NCI-H2107 (cell line): ENCODE measurements at places on chromosomes 3 and 15.

- no peak for DNase-seq
Observed at GRCh38 chr3:61857297-61857696, 295.9 kb downstream of the PTPRG start.

GRCh38 chr15:70182858-70183695 is 85.4 kb upstream of the TLE3 start:
- no peak for DNase-seq

DNA sequence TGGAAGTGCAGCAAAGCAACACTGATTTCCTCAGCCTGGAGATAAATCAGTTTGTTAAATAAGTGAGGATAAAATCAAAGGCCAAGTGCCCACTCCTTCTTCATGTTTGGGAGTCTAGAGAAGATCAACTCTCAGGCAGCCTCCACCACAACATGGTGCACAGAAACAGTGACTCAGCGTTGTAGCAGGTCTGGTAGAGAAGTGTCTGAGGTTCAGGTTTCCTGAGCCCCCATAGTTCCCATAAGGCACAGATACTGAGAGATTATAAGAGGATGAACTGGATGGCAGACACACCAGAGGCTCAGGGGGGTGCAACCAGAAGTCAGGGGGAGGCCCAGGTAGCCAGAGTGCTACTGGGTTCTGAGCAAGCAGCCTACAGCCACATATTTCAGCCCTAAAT is 166.7 kb downstream of the FRMD5 start:
- no peak for DNase-seq

DNA sequence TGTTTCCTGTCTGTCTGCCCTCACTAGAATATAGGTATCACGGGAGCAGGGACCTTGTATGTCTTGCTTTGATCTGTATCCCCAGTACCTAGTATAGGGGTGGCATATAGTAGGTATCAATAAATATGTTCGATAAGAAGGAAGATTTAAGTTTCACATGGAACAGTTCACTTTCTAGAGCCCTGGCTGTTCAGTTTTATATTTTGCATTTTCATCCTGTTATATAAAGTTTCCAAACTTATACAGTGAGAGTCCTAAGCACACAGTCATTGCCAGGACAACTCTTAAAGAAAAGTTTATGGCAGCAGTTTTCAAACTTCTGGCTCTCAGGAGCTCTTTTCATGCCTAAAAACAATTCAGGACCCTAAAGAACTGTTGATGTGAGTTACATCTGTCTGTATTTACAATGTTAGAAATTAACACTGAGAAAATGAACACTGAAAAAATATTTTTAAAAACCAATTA is 13.4 kb downstream of the ITPR1 start:
- no peak for DNase-seq

DNA sequence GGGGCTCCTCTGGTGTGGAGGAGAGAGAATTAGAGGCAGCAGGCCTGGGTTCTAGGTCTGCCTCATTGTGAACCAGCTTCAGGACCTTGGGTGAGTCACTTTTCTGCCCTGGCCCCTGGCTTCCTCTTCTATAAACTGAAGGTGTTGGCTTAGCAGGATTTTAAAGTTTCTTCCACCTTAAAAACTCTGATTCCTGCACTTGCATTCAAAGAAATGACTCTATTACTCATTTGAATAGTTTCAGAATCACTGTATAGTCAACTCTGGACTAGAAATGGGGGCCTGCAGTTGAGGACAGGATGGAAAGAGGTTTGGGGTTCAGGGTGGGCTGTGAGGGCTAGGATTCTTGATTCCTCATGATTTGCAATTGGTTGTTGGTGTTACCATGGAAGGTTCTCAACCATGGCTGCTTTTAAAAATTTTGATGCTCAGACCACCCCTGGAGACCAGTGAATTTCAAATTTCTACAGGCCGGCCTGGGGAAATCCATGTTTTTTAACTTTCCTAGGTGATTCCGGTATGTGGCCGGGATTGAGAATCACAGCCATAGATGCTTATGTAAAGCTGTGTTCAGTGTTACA is 19.9 kb downstream of the SMAD3 start:
- DNase-seq, result no peak

GRCh38 chr15:68550498-68551295 is 28.1 kb upstream of the CORO2B start:
- peak; percentile 44 for DNase-seq

GRCh38 chr15:25170113-25170731 is 215.4 kb downstream of the SNRPN start:
- no peak for DNase-seq

- DNase-seq, result no peak
Observed at GRCh38 chr15:27869697-27870281, 229.3 kb downstream of the OCA2 start.

DNA sequence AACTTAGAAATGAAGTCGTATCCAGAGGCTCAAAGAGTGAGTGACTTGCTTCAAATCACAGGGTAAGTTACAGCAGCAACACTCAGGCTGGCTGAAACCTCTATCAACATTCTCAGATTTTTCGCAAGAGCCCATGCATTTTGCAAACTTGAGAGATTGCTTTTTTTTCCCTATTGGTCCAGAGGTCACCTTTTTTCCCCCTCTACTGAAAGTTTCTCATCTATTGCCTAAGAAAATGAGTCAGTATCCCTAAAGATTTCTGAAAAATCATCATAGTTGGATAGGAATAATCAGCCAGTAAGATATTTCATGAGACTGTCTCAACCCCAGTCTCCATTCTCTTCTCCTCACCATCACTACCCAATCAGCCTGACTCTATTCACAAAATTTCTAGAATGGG is 410.6 kb downstream of the FOXP1 start:
- DNase-seq, result no peak

GRCh38 chr3:134287512-134287911 is 36.9 kb upstream of the RYK start:
- DNase-seq, result no peak

- DNase-seq, result no peak
Observed at GRCh38 chr3:106048946-106049481, 180.2 kb upstream of the CBLB start.

GRCh38 chr15:89556413-89557262 is 18.6 kb upstream of the TICRR start:
- DNase-seq, result no peak

DNA sequence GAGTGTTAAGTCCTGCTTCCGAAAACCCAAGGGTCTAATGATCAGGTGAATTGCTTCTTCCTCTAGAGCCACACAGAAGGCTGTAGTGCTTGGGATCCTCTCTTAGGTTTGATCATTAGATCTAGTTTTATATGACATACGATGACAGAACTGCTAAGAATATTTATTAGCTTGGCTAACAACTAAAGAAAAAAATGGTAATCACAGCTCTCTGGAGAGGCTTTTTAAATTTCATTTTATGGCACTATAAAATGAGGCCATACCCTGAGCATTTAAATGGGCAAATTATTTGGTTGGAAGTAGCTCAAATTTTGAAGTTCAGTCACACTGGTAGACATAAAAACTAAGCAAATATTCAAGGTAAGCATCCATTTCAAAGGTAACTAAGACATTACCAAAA is 482.5 kb upstream of the WNT5A start:
- DNase-seq, result no peak

DNA sequence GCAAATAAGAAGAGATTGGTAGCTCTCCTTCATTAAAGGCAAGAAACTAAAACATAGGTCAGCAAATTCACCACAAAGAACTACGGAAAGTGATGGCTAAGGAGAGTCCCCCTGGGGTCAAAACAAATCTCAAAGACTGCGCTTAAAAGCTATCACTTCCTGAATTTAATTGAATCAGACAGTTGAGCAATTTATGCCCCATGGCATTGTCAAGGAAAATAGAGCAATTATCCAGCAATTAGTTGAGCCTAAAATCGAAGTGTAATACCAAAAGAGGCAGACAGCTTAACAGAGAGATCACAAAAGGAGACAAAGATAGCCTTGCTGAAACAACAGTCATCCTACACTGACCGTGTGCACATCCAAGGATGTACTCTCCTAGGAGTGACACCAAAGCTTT is 74.4 kb upstream of the SCN10A start:
- DNase-seq, result no peak

- no peak for DNase-seq
Observed at GRCh38 chr15:28901987-28902745, 16.4 kb downstream of the APBA2 start.

DNA sequence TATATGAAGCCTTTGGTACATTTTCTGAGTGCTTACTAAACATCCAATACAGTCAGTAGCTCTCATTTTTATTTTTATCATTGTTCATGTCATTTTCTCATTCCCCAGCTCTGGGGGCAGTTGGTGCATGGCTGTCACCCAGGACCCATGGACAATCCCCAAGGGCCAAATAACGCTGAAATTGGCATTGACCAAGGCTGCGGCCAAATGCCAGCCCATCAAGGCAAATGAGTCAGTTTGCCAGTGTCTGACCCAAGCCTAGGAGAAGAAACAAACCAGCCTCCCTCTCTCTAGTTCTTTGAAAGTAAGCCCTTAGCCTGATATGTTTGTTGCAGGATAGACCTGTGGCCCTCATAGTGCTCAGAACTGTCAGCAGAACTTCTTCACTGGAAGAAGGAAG is 219.2 kb downstream of the THSD4 start:
- DNase-seq, result no peak
